ENCODE measurements at places on chromosomes 11 and 22.

- DNase-seq, result no peak
Measured at GRCh38 chr11:75557666-75558494, 4.2 kb upstream of the SERPINH1 start.

- peak; percentile 86 for DNase-seq
Measured at GRCh38 chr11:117817368-117818040, 7.0 kb downstream of the FXYD2 start.

DNA sequence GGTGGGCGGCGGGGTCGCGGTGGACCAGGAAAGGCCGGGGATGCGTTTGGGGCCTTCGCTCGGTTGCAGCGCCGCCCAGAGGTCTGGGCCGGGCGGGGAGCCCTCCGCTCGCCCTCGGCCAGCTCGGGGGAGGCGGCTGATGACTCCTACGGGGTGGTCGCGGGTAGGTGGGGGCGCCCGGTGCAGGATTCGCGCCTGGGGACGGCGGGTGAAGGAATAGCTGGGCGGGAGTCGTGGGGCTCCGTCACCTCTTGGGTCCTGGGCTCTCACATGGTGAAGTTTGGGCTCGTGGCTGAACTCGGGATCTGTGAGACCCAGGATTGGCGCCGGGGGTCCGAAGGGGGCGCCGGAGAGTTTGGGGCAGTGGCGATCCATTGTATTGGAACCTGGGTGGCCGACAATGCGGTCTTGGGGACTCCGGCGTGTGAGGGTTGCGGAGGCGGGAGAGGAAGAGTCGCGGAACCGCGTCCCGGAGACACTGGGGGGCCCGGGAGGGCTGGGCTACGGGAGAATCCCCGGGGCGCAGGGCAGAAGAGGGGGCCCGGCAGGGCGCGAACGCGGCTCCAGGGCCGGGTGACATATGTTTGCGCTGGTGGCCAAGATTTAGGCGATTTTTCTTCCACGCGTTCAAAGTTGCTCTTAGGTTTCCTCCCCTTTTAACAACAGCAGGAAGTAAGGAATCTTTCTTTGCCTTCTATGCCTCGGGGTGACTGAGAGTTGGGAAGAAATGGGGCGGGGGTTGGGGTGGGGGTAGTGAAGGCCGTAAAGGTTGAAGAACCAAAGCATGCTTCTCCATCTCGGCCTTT, 935 bp downstream of the QSER1 start:
- peak; percentile 32 for DNase-seq

- DNase-seq, result no peak
Measured at GRCh38 chr11:123228496-123229163, 33.6 kb upstream of the CLMP start.

- DNase-seq, result no peak
Measured at GRCh38 chr11:8097062-8097461, 16.1 kb downstream of the TUB start.

DNA sequence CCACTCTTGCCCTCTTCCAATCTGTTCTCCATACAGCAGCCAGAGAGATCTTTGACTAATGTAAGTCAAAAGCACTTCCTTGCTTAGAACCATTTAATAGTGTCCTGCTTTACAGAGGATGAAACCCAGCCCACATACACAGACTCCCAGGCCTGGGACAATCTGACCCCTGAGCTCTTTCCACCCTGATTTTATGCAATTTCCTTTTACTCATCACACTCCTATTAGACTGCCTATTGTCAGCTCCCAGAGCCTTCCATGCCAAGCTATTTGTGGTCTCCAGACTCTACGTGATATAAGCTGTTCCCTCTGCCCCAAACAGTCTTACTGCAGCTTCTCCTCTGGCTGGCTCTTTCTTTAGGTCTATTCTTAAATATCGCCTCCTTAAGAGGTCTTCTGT, 28.1 kb downstream of the ME3 start:
- no peak for DNase-seq

GRCh38 chr11:84249344-84250135, 963.4 kb upstream of the CCDC90B start:
- DNase-seq, result no peak

GRCh38 chr11:79493555-79494171, 52.8 kb upstream of the TENM4 start:
- DNase-seq, result peak; percentile 24

GRCh38 chr22:46079093-46079860, 71.0 kb upstream of the PPARA start:
- DNase-seq, result no peak

All from CD4-positive, alpha-beta T cell treated with Interleukin-6 for 4 hours (primary cell).